Activated naive CD4-positive, alpha-beta T cell (primary cell): ENCODE measurements at places on chromosomes 7 and 10.

- no peak for DNase-seq
Observed at GRCh38 chr7:15215616-15216015, 313.1 kb upstream of the DGKB start.

DNA sequence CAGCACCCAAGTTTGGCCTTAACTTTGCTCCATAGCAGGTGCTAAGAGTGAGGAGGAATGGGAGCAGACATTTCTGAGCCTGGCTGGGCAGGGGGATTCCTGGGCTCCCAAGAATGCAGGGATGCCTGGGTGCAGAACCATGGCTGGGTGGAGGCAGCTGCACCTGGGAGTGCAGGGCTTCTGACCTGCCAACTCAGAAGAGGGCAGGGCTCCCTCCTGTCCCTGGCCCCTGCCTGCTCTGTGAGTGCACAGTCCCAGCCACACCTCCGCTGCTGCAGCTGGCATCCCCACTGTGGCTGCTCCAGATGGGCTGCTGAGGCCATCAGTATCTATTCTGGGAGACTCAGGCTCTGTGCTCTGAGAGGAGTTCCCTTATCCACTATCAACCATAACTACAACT lies 747.4 kb upstream of the VSTM2A start:
- no peak for DNase-seq

- DNase-seq: no peak
Observed at GRCh38 chr10:73251683-73252444, 580 bp downstream of the MRPS16 start.

DNA sequence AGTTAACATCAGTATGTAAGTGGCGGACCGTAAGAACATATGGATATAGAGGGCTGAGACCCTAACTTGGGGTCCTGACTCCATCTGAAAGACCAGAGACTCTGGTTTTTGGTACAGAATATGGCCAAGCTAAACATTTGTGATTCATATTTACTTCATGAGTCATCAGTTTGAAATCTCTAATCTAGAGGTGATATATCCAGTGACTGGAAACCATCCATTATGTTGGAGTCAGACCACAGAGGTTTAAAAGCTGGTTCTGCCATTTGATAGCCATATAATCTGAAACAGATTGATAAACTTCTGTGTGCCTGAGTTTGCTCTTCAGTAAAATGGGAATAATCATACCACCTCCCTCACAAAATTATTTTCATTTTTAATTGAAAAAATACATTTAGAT lies 505.3 kb downstream of the SORCS3 start:
- DNase-seq: no peak

GRCh38 chr10:93742633-93743349 lies 14.9 kb upstream of the LGI1 start:
- no peak for DNase-seq

DNA sequence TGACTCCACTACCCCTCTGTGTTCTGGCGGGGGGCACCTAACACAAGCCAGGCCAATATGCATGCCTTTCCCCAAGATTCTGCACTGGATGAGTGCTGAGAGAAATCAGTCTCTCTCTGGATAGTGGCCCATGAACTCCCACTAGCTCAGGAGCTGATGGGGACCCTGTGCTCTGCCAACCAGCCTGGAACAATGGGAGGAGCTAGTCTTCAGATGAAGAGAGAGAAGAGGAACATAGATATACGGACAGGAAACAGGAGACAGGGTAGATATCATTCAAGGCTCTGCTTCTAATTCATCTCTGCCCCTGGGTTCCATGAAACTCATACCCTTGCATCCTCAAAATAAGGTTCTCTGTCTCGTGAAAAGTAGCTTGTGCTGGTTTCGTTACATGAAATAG lies 27.9 kb upstream of the PLXNA4 start:
- DNase-seq: no peak

DNA sequence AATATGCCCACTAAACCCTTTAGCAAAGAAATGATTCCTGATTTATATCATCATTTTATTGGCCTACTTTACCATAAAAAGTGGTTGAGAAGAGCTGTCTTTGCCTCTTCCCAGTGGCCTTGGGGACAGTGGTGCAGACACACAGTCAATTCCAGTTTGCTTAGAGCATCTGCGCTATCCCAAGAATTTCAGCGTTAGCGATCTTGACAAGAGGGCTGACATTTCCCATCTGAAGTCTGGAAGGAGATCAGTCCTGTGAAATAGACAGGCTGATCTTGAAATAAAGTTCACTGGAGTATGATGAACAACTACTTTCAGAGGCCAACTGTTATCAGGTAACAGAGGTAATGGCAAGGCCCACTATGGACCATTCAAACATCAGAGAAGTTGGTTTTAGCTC lies 475.3 kb upstream of the NRP1 start:
- no peak for DNase-seq

DNA sequence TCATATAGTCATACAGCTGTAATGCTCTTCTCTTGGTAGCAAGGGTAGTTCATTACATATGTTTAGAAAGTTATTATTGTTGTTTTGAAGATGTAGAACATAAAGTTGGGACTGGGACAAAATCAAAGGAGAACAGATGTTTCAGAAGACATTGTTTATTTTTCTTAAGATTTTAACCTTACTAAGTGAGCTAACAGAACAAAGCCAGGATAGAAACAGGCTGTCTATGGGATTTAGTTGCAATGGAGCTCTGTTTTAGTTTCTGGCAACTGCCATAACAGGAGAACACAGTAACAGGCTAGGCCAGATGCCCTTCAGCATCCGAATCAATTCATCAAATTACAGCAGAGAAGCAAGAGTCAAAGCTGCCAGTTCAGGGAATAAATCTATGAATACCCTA lies 382.4 kb downstream of the ARL4A start:
- no peak for DNase-seq
